ENCODE measurements at places on chromosomes 2 and 18.
A peak's percentile ranks its signal among the peaks of the same experiment; 100 is the strongest.

DNA sequence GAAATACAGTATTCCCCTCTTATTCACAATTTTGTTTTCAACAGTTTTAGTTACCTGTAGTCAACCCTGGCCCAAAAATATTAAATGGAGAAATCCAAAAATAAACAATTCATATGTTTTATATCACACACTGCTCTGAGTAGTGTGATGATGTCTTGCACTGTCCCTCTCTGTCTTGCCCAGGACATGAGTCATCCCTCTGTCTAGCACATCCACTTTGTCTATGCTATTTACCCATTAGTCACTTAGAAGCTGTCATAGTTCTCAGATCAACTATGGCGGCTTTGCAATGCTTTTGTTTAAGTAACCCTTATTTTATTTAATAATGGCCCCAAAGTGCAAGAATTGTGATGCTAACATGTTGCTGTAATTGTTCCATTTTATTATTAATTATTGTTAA is 380.6 kb upstream of the REG3G start:
- no peak for DNase-seq

DNA sequence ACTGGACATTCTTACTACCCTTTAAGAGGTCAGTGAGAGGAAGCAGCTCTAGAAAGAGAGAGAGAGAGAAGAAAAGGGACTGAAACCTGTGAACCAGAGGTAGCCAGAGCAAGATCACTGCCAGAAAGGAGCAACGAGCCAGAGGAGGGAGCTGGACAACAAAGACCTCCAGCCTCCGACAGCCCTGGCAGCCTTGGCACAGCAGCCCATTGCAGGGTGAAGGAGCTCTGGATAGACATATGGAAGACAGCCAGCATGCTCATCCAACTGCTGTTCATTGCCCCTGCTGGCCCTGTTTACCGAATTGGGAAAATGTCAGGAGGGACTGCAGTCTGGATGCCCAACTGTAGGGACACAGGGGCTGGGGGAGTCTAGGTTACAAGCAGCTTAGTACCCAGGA is 228.4 kb upstream of the SLC35G4 start:
- no peak for DNase-seq

GRCh38 chr2:109346601-109347228 is 217.7 kb downstream of the SH3RF3 start:
- DNase-seq, result no peak

DNA sequence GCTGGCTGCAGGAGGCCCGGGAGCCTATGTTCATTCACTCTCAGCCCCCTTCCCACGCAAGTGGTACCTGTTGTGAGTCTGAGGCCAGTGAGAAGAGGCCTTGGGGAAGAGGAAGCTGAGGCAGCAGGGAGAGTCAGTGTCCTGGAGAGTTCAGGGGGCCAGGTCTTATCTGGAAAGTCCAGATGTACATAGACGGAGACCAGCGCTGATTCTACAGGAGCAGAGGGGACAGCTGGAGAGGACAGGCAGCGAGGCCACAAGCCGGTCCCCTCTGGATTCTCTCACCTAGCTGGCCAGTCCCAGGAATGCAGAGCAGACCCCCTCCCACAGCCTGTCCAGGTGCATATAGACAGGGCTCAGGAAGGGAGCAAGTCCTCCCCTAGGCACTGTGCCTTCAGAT is 29.1 kb upstream of the SELENOI start:
- no peak for DNase-seq

DNA sequence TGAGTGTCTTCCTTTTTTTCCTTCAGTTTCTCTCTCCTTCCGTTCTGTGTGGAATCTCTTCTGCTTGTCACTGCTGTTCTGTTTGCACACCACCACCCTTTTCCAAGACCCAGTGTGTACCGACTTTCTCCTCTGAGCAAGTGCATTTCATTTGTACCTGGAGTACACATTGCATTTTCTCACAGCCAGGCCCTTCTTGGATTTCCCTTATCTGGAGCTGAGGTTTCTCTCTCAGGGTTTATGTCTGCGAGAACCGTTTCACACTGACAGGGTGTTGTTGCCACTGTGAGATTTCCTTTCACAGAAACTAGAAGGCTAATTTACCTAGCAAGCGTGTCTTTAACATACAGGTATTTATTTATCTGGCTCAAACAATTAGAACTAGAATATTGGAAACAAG is 26.2 kb downstream of the NCOA1 start:
- DNase-seq, result peak; percentile 10

DNA sequence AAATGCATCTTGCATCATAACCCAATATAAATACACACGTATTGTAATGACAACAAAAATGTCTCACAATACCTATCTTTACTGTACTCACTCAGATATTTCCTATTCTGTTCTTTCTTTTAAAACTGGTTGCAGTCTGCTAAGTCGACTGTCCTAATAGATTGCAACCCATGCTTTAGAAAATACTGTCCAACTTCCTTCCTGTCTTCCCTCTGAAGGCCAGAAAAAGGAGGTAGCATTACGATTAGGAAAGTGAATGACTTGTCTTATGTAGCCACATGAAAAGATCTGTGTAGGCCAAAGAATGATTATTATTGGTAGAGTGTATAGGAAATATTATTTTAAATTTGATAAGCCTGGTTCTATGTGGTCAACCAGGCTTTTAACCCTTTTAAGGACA is 134.1 kb downstream of the FAM210A start:
- DNase-seq, result no peak

- no peak for DNase-seq
Measured at GRCh38 chr18:56511996-56512395, 126.4 kb downstream of the TXNL1 start.

DNA sequence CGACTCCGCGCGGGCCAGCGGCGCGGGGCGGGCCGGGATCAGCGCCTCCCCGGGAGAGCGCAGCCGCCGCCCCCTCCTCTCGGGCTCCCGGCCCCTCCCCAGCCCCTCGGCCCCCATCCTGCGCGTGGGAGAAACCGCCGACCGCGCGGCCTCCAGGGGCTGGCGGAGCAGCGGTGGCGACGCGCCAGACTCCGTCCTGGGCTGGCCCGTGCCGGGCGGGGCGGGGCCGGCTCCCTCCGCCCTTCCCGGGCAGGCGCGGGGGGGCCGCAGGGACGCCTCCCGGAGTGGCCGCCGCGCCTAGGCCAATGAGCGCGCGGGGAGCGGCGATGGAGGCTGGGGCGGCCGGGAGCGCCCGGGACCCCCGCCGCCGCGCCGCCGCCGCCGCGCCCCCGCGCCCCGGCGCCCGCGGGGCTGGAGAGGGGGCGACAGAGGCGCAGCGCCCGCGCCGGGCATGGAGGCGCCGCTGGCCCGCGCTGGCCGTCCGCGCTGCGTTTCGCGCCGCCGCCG is 49.1 kb downstream of the KCNIP3 start:
- DNase-seq, result no peak

- no peak for DNase-seq
Measured at GRCh38 chr2:39121523-39122063, 742 bp upstream of the SOS1 start.

DNA sequence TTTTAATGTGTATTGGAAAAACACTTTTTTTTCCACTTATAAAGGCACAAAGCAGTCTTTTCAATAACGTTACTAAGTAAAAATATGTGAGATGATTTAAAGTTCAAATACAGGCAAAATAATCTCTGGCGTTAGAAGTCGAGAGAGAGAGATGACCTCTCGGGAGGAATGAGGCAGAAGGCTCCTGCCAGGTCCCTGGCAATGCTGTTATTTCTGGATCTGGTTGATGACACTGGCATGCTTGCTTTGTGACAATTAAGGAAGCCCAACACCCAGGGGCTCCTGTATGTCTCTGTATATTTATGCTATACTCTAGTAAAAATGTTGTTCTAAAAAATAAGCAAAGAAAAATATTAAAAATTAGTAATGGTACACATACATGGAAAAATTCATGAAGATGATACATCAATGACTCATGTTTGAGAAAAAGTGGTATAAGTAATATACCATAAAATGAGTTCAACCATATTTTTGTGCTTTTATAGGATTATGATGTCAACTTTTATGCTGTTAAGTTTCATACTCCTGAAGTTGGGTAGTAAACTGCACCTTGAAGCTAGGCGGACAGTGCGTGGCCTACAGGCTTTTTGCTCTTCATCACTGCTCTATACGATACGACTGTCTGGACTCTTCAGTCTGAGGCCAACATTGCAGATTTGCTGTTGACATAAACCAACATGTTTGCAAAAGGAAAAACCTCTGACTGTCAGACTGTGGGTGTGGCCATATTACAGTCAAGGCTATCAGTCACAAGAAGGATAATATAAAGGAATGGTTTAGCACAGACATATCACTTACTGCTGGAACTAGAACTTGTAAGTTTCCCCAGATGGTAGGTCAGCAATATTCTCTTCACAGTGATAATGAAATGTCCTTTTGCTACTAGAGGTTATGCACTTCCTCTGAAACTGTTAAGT is 19.8 kb downstream of the VPS4B start:
- DNase-seq, result no peak

DNA sequence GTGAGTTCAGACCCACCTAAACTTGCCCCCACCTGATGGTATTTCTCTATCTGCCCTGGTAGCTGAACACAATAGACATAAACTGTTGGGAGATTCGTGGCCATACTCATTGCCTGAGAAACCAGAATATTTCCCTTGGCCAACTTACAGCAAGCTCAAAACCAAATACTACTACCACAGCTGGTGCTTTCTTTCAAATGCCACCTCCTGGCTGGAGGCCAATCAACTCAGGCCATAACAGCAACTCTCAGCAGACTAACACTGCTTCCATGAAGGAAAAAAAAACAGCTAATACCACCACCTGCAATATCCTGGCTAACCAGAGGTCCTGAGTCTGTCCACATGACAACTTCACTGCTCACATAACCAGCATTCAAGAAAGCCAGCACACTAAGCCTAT is 373.1 kb downstream of the CMPK2 start:
- no peak for DNase-seq

DNA sequence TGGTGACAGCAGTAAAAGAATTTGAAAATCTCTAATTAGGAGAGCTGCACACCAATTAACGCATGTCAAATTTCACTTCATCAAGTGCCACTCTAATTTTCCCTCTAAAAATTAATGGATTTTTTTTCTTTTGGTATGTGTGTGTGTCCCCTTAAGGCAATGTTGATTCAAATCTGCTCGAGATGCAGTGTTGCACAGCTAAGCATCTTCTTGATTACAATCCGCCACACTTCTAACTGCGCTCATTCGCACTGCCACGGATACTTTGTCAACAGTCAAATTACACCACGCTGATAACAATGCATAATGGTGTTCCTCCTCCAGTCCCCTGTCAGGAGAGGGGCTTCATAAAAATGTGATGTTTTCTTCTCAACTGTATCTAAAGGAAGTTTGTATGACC is 261.4 kb downstream of the MEIS1 start:
- no peak for DNase-seq

GRCh38 chr18:54222922-54223567 is 1.4 kb downstream of the MBD2 start:
- no peak for DNase-seq

DNA sequence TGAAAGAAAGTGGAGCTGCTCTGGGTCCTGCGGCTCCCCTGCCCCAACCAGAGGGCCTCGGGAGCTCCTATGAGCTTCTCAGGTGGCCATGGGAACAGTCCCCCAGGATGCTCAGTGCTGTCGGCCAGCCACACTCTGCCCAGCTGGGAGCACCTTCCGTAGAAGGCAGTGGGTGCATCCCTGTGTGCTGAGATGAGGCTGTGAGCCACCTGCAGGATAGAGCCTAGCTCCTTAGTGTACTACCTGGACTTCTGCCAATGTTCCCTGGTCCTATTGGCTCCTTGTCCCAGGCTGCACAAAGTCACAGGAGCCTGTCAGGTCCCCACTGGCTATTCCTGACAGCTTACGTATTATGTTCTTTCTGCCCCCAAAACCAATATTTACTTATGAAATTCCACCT is 16.1 kb downstream of the PRELID3A start:
- no peak for DNase-seq

DNA sequence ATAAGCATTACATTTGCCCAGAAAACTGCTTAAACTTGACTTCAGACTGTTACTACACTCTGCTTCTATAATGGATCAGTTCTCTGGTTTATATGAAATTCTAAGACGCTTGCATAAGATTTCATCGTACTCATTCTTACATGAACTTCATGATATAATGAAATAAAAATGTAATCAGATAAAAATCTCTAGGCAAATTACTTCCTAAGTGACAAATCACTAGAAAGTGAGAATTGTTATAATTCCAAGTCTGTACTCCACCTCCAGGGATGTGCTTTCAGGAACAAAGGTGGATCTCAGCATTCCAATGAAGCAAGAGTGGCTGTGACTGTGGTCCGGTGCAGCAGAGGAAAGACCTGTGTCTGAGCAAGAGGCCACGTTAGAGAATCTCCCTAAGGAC is 226.2 kb downstream of the PIEZO2 start:
- DNase-seq, result no peak

- no peak for DNase-seq
Measured at GRCh38 chr2:17538022-17538843, 2.3 kb upstream of the VSNL1 start.

DNA sequence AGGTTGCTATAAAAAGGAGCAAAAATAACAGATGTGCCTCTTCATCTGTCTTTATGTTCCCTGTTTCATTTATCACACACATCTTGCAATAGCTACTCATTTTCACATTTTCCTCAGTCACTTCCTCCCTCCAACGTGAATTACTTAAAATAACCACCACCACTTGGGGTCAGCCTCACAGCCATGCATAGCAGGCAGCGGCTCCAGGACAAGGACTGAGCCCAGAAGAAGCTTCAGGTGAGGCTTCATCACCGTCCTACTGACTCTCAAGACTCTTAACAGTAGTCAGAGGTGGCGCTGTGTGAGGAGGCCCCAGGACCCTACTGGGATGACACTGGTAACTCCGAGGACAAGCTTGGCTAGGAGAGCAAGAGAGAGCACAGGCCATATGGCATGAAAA is 15.5 kb upstream of the ST8SIA5 start:
- DNase-seq, result no peak

- DNase-seq, result no peak
Measured at GRCh38 chr2:222673273-222673672, 1.8 kb downstream of the MOGAT1 start.

DNA sequence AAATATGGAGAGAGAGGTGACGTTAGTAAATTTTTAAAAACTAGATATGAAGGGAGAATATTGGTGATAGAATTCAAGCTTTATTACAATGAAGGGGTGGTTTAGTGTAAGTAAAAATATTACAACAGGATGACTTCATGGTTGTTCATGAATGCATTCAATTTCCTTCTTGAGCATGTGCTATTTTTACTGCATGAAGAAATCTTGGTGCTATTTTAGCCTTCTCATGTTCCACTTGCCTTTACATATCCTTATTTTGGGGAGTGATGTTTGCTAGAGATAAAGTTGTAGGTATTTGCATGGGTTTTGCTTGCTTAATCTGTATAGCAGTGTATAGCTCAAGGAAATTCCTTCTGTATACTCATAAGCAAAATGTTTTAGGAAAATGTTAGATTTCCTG is 195.0 kb upstream of the MMADHC start:
- DNase-seq, result no peak

GRCh38 chr18:67386032-67386431 is 130.5 kb downstream of the DSEL start:
- DNase-seq, result no peak

DNA sequence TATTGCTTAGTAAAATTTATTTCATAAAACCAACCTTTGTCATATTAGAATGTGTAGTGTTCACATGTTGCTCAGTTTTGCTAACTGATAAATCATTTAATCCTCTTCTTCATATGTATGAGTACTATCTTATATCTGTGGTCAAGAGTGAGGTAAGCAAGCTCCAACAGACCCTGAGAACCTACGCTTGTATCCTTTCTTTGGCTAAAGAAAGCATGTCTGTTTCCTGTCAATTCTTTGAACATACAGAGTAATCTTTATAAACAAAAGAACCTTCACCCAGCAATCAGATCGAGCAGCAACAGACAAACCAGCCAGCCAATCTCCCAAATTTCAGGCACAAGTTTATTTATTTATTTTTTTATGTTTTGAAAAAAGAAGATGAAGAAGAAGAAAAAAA is 6.4 kb downstream of the ADCYAP1 start:
- no peak for DNase-seq
